ENCODE measurements at places on chromosomes 7 and 10.
A peak's percentile ranks its signal among the peaks of the same experiment; 100 is the strongest.

- no peak for DNase-seq
These were observed 14.3 kb upstream of the PRKAG2 start for GRCh38 chr7:151891182-151891581.

GRCh38 chr7:42907316-42907715 is 4.6 kb downstream of the C7orf25 start:
- no peak for DNase-seq

DNA sequence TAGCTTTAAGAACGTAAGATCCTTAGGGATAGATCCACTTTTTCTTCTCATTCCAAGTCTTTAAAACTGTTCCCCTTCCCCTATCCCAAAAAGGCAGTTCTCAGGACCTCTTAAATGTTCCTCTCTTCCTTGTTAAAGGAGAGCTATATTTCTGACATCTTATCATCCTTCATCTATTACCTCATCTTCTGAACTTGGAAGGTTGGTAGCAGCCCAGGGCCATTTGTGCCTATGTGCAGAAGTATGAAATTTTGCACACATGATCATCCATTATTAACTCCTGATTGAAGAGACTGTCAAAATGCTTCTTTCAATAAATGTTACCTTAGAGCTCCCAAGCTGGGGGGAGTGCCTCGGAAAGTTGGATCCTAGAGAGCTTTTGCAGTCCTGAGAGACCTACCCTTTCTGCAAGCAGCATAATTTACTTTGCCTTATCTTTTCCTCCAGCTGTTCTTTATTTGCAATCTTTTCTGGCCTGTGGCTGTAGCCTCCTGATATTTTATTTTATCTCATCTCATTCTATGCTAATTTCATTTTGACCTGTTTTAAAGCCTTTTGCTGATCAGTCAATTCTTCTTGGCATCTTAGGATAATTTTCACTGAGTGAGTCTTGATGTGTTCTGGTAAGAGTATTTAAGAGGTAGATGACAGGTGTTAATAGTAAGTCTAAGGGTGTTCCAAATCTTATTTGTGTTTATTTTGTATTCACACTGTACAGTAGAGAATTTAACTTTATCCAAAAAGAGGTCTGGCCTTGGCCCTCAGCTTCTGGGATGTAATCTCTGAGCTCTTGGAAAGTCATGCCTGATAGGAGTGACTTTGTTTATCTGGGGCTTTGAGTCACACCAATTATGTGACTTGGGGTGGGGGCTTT is 135.0 kb upstream of the PDLIM1 start:
- no peak for DNase-seq

GRCh38 chr7:11235491-11235890 is 261.8 kb downstream of the PHF14 start:
- no peak for DNase-seq

DNA sequence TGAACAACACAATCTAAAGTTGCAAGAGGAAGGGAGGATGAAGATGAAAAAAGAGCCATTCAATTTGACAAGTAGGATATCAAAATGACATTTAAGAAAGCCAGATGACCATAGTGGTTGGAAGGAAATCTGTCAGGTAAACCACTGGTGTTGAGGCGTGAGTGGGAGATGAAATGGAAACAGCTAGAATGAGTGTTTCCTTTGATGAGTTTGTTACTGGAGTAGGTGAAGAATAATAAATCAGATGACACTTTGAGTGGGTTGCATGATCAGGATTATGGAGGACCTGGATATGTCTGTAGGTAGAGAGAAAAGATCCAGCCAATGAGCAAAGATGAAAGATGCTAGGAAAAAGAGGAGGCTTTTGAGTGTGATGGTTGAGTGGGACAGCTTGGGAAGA is 33.1 kb downstream of the AKR1B1 start:
- DNase-seq, result no peak

GRCh38 chr7:120984406-120984805 is 4.1 kb upstream of the CPED1 start:
- no peak for DNase-seq

DNA sequence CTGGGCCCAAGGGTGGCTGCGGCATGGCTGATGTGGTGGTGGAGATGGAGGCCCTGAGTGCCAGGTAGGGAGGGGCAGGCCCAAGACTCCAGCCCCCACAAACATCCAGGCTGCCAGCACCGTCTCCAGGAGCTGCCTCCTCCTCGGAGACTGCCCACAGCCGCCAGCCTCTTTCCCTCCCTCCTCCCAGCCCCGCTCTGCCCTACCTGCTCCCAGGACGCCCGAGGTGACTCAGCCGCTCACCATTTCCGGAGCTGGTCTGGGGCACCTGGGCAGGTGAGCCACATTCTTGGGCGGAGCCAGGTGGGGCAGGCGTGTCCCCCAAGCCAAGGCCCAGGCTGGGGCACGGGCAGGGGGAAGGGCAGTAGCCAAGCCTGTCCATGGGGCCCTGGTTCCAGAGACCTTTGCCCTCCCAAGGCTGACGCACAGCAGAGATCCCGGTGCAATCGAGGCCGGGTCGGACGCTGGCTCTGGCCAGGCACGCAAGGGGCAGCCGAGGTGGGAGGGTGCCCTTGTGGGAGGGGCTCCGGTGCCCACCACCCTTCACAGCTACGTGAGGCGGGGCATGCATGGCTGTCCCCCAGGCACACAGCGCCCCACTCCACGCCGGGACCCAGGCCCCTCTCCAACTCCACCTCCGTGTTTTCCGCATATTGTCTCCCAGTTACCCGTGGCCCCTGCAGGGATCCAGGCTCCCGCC is 8.8 kb downstream of the ADAP1 start:
- no peak for DNase-seq

GRCh38 chr7:77765906-77766800 is 32.1 kb downstream of the TMEM60 start:
- peak; percentile 38 for DNase-seq

DNA sequence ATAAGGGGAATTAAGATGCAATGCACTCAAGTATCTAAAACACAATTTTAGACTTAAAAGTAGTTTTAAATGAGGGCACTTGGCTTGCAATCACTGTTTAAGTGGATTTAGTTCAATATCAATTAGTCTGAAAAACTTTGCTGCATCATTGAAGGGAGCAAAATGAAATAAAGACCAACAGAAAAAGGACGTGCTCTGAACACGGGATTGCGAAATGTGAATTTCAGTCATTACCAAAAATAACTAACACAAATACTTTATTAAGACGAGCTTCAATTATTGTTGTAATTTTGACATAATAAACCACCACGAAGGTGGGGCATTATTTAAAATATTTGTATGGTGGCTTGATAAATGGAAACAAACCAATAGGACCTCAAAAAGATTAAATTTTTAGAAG is 361.8 kb upstream of the GALNT17 start:
- no peak for DNase-seq

- DNase-seq, result no peak
These were observed 38.9 kb downstream of the JAKMIP3 start for GRCh38 chr10:132104471-132105301.

DNA sequence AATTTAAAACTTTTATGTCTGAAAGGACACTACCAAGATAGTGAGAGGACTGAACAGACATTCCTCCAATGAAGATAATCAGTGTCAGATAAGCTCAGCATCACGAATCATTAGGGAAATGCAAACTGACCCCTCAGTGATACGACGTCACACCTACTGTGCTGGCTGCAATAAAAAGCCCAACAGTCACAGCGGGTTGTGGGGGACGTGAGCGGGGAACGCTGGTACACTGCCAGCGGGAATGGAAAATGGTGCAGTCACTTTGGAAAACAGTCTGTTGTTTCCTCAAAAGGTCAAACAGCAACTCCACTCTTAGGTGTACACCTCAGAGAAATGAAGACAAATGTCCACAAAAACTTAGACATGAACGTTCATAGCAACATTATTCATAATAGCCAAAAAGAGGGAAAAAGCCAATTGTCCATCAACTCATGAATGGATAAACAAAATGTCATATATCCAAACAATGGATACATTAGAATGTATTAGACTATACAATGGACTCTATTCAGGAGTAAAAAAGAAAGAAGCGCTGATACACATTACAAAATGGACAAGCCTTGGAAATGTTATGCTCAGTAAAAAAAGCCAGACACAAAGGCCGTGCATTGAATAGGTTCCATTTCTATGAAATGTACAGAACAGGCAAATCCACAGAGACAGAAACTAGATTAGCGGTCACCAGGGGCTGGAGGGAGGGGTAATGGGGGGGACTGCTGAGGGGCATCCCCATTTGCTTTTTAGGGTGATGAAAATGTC is 2.4 kb upstream of the ECHS1 start:
- no peak for DNase-seq

DNA sequence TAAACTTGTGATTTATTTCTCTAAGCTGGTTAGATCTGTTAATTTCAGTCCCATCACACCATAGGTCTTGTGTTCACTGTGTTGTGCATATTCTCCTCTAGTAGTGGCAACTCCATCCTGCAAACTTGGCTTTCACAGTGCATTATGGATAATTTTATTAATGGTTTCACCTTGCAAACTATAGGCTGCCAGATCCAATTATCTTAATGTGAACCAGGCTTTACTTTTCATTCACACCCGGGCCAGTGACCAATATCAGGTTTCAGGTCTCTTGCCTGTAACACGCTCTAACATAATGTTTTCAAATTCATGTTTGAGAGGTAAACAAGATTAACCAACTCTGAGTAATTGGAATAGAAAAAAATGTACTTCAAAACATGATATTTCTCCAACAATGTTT is 1293.0 kb downstream of the REEP3 start:
- DNase-seq, result no peak

DNA sequence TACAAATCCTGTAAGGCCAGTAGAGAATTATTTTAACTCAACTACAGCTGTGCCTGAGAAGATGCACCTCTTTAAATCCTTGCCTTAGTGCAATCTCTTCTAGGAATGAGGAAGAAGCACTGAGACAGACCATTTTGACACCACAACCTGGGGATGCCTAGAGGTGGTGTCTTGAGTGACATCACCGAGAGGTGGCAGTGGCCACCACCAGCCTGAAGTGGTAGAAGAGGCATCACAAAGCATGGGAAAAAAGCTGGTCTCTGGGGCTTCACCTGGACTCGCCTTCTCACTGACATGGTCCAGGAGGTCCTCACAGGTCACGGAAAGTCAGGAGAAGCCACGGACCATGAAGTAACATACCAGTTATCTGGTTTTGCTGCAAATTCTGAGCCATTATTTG is 99.2 kb upstream of the PDLIM1 start:
- no peak for DNase-seq

GRCh38 chr10:75335983-75336382 is 65.6 kb downstream of the ZNF503 start:
- DNase-seq, result no peak

DNA sequence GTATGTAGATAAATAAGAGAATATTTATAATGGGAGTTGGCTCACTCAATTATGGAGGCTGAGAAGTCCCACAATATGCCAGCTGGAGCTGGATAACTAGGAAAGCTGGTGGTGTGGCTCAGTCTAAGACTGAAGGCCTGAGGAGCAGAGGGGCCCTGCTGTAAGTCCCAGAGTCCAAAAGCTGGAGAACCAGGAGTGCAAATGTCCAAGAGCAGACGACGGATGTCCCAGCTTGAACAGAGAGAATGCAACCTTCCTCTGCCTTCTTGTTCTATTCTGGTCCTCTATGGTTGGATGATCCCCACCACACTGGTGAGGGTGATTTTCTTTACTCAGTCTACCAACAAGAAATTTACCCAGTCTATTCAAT is 13.2 kb downstream of the IL2RA start:
- DNase-seq, result no peak

DNA sequence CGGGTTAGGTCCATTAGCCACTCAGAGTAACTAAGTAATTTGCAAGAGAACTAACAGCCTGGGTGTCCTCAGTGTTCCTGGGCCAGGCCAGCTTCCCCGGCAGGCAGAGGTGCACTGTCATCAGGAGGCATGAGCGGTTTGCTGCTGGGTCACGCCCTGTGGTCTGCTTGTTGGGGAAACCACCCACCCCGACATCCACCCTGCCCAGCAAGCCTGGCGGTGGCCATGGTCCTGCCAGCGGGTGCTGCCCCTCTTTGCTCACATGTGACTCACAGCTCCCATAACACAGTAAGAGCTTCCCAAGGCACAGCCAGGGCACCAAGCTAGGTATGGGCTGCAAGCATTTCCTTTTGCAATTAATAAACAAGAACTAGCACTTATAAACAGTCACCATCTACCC is 75.9 kb downstream of the RGS10 start:
- DNase-seq, result no peak

DNA sequence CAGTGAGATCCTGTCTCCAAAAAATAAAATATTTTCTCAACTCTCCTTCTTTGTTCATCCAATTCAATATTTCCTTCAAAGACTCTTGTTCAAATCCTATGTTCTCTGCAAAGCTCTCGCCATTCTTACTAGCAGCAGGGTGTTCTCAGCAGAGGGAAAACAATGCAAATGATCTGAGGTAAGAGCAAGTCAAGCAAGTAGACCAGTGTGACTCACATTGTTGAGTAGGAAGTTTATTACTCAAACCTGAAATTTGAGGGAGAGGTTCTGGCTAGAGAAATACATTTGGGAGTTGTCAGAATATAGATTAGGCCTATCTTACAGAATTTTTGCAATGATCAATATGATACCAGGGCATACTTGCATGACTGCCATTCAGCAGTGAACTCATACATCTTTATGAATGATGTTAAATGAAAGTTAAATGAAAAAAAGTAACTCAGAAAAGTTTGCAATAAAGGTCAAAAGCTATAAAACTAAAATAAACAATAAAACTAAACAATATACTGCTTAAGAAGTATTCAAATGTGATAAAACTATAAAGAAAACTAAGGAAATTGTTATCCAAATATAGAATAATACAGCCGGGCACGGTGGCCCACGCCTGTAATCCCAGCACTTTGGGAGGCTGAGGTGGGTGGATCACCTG is 5.8 kb downstream of the IDE start:
- DNase-seq, result peak; percentile 78

DNA sequence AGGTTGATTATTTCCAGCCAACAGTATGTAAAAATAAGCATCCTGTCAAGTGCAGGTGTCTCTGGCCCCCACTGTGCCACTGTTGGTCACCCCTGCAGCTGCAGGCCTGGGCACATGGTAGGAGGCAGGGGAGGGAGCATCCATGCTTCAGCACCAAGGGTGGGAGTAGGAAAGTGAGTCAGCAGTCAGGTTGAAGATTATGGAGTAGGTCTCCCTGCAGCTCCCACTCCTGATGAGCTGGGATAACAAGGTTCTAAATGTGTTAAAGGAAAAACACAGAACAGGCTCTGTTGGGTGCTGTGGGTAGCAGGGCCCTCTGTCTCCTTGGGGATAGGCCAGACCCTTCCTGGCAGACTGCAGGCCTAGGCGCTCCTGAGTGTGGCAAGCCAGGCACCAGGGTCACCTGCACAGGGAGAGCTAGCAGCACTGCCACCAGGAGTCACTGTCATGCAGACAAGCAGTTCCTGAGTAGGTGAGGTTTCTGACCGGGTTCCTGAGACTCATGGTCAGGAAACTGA is 59.3 kb downstream of the NUDCD3 start:
- DNase-seq, result peak; percentile 23
